ENCODE measurements at places on chromosomes 13 and 19.

- no peak for DNase-seq
These were observed 4.0 kb downstream of the ERF start for GRCh38 chr19:42250666-42251531.

DNA sequence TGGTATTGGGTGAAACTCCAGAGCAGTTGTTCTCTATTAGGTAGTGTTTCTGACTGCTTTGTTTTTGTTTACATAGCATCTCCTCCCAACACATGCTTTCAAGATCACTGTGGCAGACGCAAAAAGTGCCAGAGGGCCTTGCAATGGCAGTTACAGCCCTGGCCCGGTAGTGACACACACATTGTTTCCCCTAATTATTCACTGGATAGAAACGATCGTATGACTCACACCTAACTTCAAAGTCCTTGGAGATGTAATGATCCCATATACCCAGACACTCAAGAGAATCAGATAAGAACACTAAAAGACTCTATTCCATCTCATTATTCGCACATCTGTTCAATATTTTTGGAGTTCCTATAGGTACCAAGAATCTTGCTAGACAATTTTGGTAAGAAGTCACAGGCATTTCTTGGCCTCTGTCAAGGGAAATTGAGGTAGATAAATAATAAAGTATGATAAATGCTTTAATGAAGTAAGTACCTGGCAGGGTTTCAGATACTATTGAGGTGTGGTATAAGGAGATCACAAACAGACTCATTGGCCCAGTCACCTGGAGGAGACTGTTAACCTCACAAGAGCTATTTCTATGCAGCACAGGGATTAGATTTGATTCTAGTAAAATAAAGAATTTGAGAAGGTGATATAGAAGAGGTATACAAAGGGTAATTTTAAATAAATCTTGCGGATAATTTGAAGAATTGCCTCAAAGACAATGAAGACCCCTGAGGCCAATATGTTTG, 485.3 kb downstream of the SLITRK6 start:
- DNase-seq: peak; percentile 6

GRCh38 chr13:34217343-34218025, 399.5 kb downstream of the RFC3 start:
- no peak for DNase-seq

DNA sequence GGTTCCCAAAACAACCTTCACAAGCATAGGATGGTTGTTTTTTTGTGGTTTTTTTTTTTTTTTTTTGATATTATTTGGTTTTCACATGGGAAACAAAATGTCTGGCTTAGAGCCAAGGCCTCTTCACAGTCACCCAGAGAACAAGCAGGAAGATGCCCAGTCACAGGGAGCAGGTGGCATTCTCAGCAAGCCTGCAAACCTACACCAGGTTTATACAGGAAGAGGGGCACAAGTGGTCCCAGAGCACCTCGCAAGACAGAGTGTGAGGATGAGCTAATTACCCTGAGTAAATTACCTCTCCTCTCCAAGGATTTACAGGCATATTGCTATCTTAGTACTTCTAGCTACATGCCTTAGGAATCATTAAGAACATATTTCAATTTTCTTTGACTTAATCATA, 1375.6 kb downstream of the EFNB2 start:
- peak; percentile 20 for DNase-seq

DNA sequence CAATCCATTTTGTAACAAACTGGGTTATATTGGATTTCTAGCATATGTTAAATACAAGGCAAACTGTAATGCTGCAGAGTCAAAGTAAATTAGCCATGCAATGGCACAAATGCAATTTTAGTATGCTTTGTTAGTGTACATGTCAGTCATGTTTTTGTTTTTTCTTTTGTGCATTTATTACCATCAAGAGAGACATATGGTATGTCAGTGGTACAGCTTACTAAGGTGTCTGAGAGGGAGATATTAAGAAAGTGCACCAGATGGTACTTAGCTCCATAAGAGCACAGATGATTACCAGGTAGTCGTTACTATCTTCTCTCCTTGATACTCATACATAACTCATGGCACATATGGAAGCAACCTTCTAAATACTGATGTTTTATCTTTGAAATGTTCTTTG, 550.3 kb downstream of the GPC5 start:
- DNase-seq: no peak

DNA sequence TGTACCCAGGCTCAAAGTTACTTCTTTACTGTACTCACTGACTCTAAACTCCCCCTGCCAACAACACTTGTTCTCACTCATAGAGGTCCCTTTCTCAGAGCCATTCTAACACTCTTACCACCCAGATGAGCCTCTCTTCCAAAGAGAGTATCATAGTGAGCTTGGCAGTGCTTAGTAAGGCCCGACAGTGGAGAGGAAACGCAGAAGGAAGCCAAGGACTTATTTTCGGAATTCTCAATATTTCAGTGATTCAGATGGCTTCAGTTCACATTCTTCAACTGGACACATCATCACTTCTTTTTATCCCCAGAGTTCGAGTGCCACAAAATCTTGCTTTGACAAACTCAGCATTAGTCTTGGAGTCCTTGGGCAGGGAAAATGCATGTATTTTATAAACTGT, 285.9 kb downstream of the DNAJC15 start:
- no peak for DNase-seq

GRCh38 chr13:75010941-75011340, 471.0 kb downstream of the TBC1D4 start:
- no peak for DNase-seq

DNA sequence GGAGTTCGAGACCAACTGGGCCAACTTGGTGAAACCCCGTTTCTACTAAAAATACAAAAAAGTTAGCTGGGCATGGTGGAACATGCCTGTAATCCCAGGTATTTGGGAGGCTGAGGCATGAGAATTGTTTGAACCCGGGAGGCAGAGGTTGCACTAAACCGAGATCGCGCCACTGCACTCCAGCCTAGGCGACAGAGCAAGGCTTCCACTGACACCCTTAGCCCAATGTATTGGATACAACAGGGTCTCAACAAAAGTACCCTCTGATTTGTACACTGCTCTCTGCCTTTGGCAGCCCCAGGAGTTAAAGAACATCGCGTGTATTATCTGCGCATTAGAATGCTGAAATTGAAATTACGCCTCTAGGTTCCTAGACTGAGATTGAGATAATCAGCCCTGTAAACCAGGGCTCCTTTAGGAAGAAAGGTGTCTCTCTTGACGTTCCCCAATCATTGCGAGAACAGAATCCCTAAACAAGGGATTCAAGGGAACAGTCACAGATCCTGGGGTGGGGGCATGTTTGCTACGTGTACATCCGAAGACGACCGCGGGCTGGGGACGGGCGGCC, 21.9 kb downstream of the IPO5 start:
- DNase-seq: no peak

DNA sequence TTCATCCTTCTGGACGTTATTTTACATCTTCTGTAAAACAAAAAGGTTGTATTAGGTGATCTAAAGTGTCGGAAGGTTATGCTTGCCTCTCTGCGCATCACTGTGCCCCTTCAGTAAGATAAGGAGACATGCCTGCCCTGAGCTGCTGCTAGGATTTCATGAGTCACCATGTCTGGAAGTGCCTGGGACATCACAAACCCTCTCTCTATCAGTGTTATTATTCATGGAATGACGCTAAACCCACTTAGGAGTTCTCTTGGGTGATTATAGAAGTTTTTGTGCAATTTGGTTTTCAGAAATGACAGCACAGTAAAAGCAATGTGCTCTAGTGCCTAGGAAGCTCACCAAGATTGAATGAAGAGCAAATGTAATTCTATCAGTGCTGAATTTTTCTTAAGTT, 617.7 kb downstream of the DCT start:
- no peak for DNase-seq

- no peak for DNase-seq
These were observed 420.4 kb downstream of the EFNB2 start for GRCh38 chr13:106115081-106115480.

GRCh38 chr19:18001777-18002345, 6.1 kb upstream of the ARRDC2 start:
- DNase-seq: no peak

DNA sequence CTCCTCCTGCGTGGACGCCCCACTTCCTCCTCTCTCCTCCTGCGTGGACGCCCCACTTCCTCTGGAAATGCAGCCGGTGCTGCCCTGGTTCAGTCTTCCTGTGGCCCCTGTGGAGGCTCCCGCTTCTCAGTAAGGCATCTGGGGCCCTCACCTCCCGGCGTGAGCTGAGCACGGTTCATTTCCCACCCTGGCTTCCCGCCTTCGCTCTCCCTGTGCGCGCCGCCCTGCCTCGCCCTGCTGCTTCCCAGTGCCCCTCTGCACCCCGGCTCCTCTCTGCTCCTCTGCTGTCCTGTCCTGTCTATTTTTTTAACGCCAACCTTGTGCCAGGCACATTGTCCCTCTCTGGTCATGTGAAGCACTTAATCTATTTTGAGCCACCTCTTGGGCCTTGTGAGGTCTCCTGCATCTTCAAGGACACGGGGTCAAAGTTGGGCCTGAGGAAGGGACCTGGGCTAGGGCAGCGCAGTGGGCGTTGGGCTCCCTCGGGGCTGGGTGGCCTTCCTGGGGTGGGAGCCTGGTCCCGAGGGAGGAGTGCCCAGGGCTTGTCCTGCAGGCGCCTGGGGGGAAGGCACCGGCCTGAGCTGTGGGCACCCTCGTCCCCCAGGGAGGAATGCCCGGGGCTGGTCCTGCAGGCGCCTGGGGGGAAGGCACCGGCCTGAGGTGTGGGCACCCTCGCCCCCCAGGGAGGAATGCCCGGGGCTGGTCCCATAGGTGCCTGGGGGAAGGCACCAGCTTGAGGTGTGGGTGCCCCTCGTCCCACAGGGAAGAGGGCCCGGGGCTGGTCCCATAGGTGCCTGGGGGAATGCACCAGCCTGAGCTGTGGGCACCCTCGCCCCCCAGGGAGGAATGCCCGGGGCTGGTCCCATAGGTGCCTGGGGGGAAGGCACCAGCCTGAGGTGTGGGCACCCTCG, 13.0 kb downstream of the HCN2 start:
- no peak for DNase-seq

DNA sequence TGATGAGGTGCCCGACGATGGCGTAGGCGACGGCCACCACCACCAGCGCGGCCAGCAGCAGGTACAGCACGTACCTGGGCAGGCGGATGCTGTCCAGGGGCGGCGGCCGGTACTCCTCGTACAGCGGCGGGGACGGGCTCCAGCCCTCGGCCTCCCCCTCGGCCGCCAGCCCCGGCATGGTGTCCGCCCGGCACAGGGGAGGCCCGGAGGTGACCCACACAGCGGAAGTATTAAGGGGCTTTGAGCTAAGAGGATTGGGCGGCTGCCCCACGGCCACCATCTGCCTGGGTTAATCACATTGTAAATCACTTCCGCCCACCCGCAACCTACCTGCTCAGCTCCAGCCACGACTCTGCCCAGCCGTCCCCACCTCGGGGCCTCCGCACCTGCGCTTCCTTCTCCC, at the start of gene SMIM44:
Gene SMIM44 (minus strand): TSS at position 216 of the 403 bp plus-strand sequence. CDS start 38 bp downstream, at position 178.
- DNase-seq: peak; percentile 50

- no peak for DNase-seq
These were observed 349.8 kb downstream of the DLEU7 start for GRCh38 chr13:50493683-50494082.

DNA sequence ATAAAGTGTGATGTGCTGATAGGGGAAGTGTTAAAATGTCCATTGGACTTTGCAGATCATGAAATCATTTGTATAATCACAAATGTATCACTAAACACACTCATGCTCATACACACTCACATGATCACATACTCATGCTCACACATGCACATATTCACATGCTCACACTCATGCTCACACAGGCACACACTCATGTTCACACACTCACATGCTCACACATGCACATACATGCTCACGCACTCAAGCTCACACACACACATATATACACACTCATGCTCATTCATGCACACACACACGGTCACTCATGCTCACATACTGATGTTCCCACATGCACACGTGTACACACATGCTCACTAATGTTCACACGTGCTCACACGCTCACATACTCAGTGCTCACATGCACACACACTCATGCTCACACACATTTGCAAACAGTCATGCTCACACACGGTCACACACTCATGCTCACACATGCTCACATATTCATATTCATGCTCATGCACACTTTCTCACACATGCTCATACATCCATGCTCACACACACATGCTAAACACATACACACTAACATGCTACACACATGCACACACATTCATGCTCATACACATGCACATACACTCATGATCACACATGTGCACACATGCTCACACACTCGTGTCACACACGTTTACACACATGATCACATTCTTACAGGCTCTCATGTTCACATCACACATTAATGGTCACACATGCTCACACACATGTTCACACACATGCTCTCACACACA, 116.7 kb upstream of the GJB6 start:
- no peak for DNase-seq

- no peak for DNase-seq
These were observed 125.7 kb downstream of the MYO16 start for GRCh38 chr13:108755083-108755482.

- no peak for DNase-seq
These were observed 42.3 kb downstream of the DEDD2 start for GRCh38 chr19:42174958-42175734.

DNA sequence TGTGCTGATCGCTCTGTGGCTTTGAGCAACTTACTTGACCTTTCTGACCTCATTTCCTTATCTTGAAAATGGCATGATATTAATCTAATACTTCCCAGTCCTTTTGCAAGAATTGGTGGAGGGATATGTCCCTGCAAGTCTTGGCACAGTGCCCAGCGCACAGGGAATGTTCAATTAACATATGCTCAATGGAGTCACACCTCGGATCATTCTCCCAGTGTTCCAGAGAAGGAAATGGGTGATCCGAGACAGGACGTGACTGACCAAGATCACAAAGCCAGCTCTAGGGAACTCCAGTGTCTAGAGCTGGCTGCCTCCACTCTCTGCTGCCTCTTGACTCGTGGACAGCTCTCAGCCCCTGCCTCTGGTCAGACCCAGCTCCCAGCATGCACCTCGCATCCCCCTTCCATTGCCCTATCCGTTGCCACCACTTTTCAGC, 3.6 kb downstream of the CDC42EP5 start:
- DNase-seq: no peak

GRCh38 chr13:45299194-45299593, 41.8 kb downstream of the TPT1 start:
- DNase-seq: no peak

DNA sequence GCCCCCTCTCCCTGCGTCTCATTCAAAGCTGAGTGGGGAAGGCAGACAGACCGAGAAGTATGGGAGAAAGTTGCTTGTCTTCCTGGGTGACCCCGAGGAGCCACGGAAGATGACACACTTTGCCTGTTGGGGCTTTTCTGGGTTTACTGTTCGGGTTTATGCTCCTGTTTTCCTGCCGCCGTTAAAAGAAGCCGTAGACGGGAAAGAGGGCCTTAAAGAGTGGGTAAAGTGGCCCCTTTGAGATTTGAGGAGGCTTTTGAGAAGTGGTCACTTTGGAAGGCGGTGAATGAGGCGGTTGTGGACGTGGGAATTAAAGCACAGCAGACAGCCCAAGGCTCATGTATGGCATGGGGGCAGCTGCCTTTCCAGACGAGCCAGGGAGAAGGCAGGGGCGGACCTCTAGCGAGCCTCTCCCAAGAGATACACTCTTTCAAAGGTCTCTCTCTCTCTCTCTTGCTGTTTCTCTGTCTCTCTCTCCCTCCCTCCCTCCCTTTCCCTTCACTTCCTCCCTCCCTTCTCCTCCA, 493 bp upstream of the LHFPL6 start:
- DNase-seq: no peak

Data from COR-L47 (cell line).